Midbrain (tissue), 1 donor: ENCODE measurements at places on chromosomes 4 and X.
A peak's percentile ranks its signal among the peaks of the same experiment; 100 is the strongest.

DNA sequence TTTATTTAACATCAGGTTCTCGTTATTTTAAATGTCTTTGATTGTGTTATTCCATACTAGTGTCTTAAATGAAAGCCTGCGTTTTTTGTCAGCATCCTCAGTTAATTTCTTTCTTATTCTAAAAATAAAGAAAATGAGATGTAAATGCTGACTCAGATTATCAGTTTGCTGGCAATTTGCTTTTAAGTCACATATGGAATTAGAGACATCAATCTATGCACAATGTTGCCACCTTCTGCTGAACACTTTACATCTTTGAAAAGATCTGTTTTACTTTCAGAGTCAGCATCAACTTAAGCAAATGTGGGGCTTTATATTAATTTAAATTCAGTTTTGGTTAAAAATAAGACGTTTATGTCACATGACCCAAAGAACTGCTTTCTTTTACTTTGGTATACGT, 99.2 kb downstream of the ADGRL3 start:
- no peak for DNase-seq

DNA sequence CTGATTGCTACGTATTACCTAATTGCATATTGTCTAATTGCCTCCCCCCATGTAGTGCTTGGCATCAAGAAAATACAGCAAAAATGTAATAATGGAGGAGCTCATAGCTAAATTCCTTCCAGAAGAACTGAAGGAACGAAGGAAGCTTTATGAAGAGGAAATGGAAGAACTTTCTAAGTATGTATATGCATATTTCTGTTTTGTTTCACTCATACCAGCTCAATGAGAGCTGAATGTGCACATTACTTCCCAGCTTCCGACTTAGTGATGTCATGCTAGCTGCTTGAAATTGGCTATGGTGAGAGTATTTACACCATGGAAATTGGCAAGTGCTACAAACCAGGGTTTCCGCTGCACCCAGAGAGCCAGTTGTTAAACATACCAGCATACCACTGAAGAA, 34.7 kb downstream of the LONRF3 start:
- no peak for DNase-seq

DNA sequence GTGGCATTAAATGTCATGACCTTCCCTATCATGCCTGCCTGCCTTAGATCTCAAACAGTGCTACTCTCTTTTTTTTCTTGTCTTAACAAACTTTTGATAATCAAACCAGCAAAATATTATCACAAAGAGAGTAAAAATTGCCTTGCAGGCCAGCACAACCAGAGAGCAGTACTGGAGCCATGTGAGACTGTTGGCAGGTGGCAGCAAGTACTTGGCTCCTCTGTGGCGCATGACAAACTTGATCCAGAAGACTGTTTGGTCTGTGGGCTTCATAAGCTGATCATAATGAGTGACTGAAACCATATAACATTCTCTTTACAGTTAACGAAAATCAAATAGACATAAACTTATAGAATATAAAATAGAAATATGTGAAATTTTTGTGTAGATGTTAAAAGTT, 33.3 kb upstream of the UGT2A3 start:
- no peak for DNase-seq

GRCh38 chr4:2689114-2689513, 67.0 kb downstream of the TNIP2 start:
- no peak for DNase-seq

GRCh38 chr4:153937289-153937688, 148.4 kb upstream of the SFRP2 start:
- no peak for DNase-seq

DNA sequence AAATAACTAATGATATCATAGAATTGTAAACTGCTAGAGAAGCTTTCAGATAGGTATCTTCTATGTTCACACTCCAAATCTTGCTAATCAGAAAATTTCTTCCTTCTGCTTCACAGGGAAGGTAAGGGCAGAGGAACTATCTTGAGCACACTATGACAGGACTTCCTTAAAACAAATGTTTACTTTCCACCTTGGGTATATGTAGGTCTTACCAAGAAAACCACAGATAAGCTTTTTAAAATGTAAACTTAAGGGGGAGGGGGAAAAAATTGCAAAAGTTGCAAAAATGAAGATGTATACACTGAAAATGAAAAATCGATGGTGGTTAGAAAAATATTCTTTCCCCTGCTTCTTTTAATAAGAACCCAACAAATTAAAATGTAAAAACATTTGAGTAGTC, 30.9 kb downstream of the YTHDC1 start:
- DNase-seq: no peak

DNA sequence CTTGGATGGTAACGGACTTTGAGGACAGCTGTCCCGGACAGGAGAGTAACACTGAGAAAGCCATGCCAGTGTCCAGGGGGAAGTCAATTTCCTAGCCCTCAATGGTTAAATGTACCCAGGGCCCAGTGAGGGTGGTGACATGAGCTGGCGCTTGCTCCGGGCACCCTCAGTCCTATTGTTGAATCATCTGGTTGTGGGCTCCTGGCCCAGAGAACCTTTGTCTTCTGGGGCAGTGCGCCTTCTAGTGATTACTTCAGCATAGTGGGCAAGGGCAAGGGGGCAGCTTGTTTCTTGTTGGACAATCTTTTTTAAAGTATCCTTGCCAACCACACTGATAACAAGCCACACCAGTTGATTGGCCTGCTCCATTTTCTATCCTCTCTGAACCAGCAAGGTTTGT, 30.9 kb upstream of the TRPC5 start:
- no peak for DNase-seq

GRCh38 chr4:146508229-146508939, 13.4 kb downstream of the SLC10A7 start:
- no peak for DNase-seq

GRCh38 chr4:73620115-73620792, at the start of gene RASSF6:
Gene RASSF6, minus strand, starts transcription at chr4:73620436. Its CDS starts 8,641 bp downstream, at chr4:73611795.
- no peak for DNase-seq

DNA sequence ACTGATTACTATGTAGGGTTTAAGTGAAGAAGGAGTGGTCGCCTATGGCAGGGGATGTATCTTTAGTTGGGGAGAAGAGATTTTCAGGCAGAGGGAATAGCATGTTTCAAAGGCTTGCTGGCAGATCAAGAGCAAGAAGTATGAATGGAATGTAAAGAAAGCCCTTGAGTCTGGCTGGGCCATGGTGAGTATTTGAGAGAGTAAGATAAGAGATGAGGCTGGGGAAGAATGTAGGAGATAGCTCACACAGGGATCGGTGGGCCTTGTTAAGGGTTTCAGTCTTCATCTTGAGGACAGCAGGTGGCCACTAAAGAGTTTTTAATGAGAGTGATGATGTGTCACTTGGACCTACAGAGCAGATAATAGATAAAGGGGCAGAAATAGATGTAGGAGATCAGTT, 319.1 kb upstream of the RPS6KA3 start:
- no peak for DNase-seq

GRCh38 chr4:168199260-168199957, 107.1 kb downstream of the ANXA10 start:
- no peak for DNase-seq

- peak; percentile 78 for DNase-seq
Measured at GRCh38 chr4:143337600-143338287, 1.1 kb downstream of the GAB1 start.

- DNase-seq: no peak
Measured at GRCh38 chrX:141439651-141440050, 144.9 kb downstream of the SPANXA1 start.

DNA sequence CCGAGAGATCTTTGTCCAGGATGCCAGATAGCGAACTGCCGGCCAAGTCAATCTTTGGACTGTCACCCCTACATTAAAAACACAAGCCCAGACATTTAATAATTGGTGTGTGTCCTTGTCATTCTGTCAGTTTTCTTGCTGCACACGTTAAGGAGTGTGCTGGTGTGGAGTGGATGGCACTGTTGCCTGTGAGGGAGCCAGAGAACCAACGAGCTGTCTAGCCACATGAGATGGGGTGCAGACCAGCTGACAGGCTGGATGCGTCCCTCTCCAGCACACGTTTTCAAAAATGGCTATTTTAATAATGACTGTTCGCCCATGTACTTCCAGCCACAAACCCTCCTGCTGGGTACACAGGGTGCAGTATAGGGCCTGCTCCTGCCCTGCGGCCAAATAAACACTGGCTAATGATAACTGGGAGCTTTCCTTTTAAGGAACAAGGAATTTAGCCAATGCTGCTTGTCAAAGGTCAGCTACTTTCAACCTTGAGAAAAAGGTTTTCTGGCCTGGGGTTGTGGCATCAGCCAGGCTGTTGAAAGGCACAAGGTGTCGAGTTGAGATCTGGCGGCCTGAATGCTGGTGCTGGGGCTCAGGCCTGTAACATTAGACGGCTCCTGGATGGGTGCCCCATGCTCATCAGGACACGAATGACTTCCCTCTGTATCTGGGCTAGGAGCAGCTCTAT, 54.0 kb upstream of the MAP3K15 start:
- DNase-seq: no peak

DNA sequence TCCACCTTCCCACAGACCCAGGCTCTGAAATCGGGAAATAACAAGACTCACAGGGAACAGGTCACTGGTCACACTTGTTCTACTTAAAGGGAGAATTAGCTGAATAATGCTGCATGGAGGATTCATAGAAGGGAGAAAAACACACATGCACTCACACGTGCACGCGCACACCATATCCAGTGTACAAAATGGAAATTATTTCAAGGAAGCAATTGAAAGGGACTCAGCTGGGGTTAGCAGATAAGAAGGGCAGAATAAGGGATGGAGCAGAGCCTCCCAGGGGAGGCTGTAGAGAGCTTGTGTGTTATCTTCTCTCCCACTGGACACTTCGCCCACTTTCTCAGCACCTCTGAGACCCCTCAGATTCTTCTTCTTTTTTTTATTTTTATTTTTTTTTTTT, 10.3 kb downstream of the GABRQ start:
- no peak for DNase-seq

- no peak for DNase-seq
Measured at GRCh38 chr4:6205973-6206372, 5.6 kb upstream of the JAKMIP1 start.

- DNase-seq: no peak
Measured at GRCh38 chr4:181030961-181031360, 1212.2 kb upstream of the TENM3 start.

DNA sequence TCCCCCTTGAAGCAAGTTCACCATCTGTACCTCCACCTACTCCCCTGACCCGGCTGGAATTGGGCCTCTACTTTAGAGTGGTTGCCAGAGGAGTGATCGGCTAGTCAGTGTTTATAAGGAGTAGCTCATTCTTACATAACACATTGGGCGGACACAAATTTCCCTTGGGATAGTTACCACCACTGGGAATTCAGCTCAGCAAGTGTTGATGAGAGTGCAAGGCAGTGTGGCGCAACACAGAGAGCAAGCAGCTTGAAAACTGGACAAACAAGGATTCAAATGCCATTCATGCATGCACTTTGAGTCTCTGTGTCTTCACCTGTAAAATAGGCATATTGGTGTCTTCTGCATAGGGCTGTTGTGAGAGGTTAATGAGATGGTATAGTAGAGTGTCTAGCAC, 92.7 kb downstream of the STK32B start:
- DNase-seq: no peak

DNA sequence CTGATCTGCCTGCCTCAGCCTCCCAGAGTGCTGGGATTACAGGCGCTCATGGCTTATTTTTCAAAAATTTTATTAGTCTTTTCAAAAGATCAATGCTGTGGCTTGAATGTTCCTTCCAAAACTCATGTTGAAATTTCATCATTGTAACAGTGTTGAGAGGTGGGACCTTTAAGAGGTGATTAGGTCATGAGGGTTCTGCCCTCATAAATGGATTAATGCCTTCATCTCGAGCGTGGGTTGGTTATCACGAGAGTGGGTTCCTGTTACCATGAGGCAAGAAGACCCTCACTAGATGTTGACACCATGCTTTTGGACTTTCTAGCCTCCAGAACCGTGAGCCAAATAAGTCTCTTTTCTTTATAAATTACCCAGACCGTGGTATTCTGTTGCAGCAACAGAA, 30.3 kb downstream of the EIF2S3 start:
- DNase-seq: no peak

- DNase-seq: no peak
Measured at GRCh38 chrX:39309721-39310152, 508.5 kb downstream of the MID1IP1 start.
